ENCODE measurements at places on chromosomes 11 and 22.

GRCh38 chr11:74024261-74025029, 15.6 kb upstream of the UCP3 start:
- no peak for DNase-seq

DNA sequence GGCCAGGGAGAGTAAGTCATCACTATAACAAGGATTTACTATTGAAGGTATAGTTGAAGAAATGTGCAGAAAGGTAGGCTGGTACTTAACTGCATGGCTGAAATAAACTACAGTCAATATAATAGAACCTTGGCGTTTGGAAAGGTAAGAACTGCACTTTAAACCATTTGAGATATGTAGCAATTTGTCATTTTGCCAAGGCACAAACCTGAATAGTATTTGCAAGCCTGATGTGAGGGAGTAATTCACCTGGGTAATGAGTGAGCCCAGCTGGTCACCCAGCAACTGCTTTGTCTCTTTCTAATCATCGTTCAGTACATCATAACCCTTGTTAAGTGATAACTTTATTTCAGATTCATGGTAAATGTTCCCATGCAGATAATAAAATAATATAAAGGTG, 62.3 kb upstream of the SCUBE2 start:
- DNase-seq: no peak

DNA sequence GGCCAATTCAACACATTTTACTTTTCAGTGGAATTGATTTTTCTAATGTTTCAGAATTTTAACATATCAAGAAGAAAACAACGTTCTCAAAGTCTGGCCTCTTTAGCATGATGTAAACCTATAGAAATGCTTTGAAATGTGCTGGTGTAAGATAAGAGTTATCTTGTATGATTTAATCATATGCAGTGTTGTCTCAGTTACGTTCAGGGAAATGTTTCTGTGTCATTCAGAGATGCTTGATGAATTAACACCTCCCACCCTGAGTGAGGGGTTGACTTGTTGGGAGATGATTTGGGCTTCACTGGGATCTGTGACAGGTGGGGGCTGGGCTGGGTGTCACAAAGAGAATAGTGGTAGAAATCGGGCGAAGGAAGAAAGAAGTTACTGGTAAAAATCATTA, 15.7 kb upstream of the MYO18B start:
- no peak for DNase-seq

GRCh38 chr11:80980227-80980626, 1539.4 kb upstream of the TENM4 start:
- DNase-seq: no peak

DNA sequence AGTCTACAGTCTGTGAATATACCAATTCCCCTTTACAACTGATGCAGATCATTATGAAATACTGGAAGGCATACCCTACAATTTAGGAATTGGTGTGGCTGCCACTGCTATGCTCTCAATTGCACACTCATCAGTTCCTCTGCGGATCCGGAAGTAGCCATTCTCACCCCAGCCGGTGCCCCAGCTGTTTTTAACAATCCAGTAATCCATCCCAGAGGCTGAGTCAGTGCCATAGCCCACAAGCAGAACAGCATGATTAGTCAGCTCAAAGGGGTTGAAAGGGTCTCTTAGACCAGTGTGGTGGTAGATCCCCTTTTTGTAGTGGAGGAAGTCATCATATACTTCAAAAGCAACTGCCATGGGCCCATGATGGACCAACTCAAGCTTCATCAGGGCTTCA, 43.6 kb downstream of the CTSC start:
- DNase-seq: no peak

Measured in activated CD4-positive, alpha-beta T cell treated with anti-CD3 and anti-CD28 coated beads, Interleukin-2, amount 50 U/mL, for 4 hours (primary cell).